Large intestine (tissue), 12 donors: ENCODE measurements at places on chromosomes 7 and 10. TPM values are rescaled to one million over a fixed set of nuclear protein-coding genes. Genes with fewer than 3 reads are reported as not detected.

DNA sequence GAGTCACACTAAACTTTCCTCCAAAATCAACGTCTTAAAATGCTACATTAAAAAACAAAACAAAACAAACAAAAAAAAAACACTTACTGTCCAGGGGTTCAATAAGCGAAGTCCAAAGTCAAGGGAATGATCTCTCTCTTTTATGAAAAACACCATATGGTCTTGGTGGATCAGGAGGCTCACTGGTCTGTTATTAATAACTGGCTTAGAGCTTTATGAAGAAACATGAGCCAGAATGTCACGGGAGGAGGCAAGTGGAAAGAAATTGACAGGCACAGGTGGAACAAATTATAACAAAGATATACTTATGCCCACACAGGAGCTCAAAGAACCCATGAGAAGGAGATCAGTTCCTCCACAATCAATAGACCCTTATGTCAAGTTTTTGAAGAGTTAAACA is at the start of gene MRLN:
Gene MRLN, minus strand, starts transcription at position 189 of the 400 bp plus-strand sequence.
- DNase-seq = no peak
- no peak within 1 kb of the TSS for H3K27ac ChIP-seq
- no peaks in the 10 kb centered on the region for H3K27me3 ChIP-seq
- no peak within 1 kb of the TSS for H3K4me3 ChIP-seq

DNA sequence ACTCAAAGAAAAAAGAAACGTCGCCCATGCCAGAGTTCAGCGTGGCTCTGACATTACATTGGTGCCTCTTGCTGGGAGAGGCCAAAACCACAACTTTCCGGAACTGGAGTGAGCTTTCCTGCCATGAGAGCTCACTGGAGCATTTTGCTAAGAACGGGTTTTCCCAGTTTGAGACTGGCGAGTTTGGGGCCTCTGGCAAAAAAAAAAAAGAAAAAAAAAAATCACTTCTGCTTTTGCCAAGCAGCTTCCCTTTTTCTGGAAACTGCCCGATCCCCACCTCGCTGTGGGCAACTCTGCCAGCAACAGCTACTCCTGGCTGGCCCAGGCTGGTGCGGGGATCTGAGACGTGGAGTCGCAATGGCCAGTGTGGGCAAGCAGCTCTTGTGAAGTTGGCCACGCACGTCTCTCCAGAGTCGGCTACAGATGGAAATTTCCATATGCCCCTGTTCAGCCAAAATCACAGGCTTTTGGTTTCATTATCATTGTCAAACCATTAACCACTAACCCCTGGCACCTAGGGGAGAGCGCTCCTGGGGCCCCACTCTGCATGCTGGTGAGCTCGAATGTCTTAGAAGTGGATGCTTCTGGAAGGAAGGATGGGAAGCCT is 25.7 kb downstream of the PRKAG2 start:
- H3K27me3 ChIP-seq = no peaks in the 10 kb centered on the region
- H3K27ac ChIP-seq = no peak overlapping the region
- H3K4me3 ChIP-seq = no peak overlapping the region
- DNase-seq = no peak
- peaks cover 3% of the 10 kb centered on the region for H3K4me1 ChIP-seq
- H3K36me3 ChIP-seq = peaks cover 6% of the 10 kb centered on the region

The FAM25C gene
- polyA plus RNA-seq = not detected

DNA sequence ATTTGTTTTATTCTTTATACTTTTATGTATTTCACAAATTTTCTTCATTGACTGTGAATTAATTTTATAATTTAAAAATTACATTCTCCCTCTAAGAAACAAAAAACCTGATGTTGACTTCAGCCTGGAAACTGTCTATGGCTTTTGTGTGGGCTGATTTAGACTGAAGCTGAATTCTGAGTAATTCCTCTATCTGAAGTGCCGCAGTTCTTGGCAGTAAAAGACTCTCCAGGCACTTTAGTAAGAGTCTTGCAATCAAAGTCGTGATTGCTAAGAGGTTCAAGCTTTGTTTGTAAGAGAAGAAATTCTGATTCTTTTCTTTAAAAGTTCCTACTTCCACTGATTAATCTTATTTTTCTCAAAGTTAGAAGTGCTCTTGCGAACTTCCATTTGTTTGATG is 3.4 kb upstream of the CEP41 start:
- H3K27me3 ChIP-seq = no peaks in the 10 kb centered on the region
- peaks cover 7% of the 10 kb centered on the region for H3K4me1 ChIP-seq
- H3K36me3 ChIP-seq = no peaks in the 10 kb centered on the region
- no peak overlapping the region for H3K27ac ChIP-seq
- H3K4me3 ChIP-seq = no peak overlapping the region

DNA sequence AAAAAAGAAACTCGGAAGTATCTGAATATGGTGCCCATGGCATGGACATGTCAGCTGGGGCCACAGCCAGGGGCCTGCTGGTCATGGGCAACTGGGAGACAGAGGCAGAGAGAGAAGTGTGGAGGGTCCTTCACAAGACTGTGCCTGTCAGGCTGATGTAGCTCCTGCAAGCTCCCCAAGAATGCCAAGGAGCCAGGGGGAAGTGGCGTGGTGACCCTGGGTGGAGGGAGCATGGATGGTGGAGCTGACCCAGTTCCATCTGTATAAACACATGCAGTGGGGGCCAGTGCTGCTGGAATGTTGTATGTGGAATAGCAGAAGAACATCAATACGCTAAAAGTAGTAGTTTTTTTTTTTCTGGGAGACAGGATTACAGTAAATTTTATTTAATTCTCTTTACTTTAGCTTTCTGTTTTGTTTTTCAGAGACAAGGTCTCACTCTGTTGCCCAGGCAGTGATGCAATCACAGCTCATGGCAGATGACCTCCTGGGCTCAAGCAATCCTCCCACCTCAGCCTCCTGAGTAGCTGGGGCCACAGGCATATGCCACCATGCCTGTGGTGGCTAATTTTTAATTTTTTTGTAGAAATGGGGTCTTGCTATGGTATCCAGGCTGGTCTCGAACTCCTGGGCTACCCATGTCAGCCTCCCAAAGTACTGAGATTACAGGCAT is 10.5 kb upstream of the ZMIZ2 start:
- no peak overlapping the region for H3K27ac ChIP-seq
- H3K36me3 ChIP-seq = no peaks in the 10 kb centered on the region
- H3K4me1 ChIP-seq = no peaks in the 10 kb centered on the region
- no peak overlapping the region for H3K4me3 ChIP-seq

DNA sequence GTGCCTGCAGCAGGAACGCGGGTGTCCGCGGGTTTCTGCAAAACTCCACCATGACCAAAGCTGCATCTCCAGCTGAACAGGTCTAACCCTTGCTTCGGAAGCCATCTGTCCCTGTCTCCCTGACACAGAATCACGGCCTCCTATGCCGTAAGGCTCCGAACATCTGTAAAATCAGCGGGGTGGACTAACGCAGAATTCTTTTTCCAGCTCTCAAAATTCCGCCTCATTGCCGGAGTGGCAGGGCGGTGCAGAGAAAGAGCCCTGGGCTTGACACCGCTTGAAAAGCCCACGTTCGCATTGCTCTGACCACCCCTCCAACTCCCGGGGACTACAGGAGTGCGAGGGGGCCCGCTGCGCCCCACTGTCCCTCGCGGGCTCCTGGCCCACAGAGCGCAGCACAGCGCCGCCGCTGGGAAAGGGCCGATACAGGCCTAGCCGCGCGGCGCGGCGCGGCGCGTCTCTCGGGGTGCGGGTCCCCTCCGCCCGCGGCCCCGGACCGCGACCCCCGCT is 409 bp downstream of the DNMBP start:
- H3K4me3 ChIP-seq = peak overlapping the region; percentile 75
- peaks cover 13% of the 10 kb centered on the region for H3K4me1 ChIP-seq
- DNase-seq = peak; percentile 57
- H3K27ac ChIP-seq = peak overlapping the region; percentile 46

GRCh38 chr10:66931949-66932343 is 6.1 kb downstream of the LRRTM3 start:
- no peak overlapping the region for H3K4me3 ChIP-seq
- H3K36me3 ChIP-seq = no peaks in the 10 kb centered on the region
- no peak for DNase-seq
- H3K27ac ChIP-seq = no peak overlapping the region

DNA sequence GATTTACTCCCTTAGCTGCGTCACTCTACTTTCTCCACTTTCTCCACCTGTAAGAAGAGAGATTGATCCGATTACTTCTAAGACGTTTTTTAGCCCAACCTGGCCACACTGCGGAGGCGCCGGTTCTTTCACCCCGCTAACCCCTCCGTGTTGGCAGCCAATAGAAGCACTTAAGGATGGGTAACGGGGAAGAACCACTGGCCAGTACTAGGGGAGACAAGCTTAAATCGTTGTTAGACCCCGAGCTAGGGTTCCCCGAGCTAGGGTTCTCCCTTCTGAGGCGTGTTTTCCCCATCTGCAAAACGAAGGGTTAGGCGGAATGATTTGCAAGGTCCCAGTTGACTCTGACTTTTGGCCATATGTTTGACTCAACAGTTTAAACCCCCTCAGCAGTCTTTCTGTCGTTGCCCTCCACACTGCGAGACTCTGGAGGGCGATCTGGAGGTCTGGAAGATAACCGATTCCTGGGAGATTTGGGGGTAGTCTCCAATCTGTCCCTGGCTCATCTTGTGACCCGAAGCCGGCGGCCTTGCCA is 644 bp downstream of the UMAD1 start:
- H3K4me1 ChIP-seq = peaks cover 6% of the 10 kb centered on the region
- H3K27ac ChIP-seq = peak overlapping the region; percentile 82
- H3K4me3 ChIP-seq = peak overlapping the region; percentile 81
- H3K36me3 ChIP-seq = peaks cover 2% of the 10 kb centered on the region
- DNase-seq = peak; percentile 7

GRCh38 chr7:70492625-70493024 is 639.3 kb upstream of the GALNT17 start:
- DNase-seq = no peak
- no peak overlapping the region for H3K4me3 ChIP-seq
- H3K4me1 ChIP-seq = no peaks in the 10 kb centered on the region
- H3K36me3 ChIP-seq = no peaks in the 10 kb centered on the region
